ENCODE measurements at places on chromosomes 3 and 15.

DNA sequence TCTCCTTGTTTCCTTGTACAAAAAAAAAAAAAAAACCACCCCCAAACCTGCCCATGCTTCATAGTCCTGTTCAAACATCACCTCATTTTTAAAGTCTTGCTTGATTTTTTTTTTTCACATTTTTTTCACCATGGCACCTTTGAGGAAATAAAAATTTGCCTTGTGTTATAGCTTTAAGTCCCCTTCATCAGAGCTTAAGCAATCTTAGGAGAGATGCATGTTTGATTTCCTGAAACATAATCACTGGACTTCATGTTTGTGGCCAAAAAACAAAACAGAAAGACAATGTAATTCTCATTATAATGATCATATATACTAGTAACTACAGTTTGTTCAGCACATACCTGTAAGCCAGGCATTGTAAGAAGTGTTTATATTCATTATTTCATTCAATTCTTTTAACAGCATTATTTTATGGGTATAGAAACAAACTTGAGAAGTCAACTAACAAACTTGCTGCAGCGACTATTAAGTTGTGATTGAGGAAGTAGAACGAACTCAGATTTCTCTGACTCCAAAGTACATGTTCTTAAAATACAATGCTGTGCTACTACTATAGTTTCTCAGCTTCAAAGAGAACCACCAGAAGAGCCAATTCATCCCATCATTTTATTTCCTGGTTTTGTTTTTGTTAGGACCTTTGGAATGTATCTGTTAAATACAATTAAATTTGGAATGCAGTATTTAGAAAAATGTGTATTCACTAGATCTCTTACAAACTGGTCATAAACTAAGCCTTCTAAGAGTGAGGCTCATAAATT, 203.8 kb downstream of the TCF12 start:
- DNase-seq, result peak; percentile 31

GRCh38 chr3:83662381-83662960, 1296.3 kb upstream of the CADM2 start:
- DNase-seq, result no peak

DNA sequence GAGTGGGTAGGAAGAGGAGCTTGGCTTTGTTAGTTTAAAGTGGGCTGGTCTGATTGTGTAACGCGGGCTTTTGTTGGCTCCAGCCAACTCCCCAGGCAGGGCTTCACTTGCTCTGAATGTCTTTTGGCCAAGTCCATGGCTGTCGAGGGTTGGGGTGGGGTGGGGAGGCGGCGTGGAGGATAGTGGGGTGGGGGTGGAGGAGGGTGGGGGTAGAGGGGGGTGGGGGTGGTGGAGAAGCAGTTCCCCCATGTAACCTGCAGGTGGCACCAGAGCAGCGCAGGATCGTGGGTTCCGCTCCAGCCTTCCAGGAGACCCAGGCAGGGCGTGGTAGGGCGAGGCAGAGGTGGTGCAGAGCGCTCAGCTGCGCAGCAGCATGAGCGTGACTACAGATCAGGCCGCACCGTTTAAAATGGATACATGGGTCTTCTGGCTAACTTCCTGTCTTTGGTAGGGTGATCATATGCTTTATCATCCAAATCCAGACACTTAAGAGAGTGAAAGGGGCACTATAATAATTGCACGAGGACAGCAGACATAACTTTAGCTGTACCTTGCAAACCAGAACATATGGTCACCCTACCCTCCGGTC, 28.3 kb downstream of the GOLGA6A start:
- peak; percentile 52 for DNase-seq

DNA sequence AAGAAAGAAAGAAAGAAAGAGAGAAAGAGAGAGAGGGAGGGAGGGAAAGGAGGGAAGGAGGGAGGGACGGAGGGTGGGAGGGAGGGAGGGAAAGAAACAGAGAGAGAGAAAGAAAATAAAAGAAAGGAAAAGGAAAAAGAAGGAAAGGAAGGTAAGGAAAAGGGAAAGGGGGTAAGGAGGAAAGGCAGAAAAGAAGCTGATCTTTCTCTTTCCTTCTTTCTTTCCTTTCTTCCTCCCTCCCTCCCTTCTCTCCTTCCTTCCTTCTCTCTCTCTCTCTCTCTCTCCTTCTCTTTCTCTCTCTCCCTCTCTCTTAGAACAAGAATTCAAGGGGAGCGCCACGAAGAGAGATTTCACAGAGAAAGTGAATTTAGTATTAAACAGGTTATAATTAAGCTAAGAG, 25.8 kb upstream of the TMCC1 start:
- DNase-seq, result no peak

- DNase-seq, result no peak
These were observed 197.8 kb upstream of the RBMS3 start for GRCh38 chr3:29083081-29083480.

DNA sequence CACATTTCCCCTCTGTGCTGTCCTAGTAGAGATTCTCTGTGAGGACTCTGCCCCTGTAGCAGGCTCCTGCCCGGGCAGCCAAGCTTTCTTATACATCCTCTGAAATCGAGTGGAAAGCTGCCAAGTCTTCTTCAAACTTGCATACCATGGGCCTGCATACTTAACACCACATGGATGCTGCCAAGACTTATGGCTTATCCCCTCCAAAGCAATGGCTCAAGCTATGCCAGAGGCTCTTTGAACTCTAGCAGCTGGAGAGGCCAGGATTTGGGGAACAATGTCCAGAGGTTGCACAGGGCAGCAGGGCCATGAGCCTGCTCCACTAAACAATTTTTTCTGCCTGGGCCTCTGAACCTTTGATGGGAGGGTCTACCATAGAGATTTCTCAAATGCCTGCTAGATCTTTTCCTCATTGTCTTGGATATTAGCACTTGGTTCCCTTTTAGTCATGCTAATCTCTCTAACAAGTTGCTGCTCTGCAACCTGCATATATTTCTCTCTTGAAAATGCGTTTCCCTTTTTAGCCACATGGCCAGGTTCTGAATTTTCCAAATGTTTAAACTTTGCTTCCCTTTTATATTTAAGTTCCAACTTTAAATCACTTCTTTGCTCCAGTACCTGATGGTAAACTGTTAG, 6.1 kb upstream of the PLSCR4 start:
- DNase-seq, result no peak

GRCh38 chr3:171890398-171890797, 47.2 kb downstream of the TMEM212 start:
- DNase-seq, result no peak

Measured in inflammatory macrophage treated with lipopolysaccharide for 1 hour (primary cell).